Activated naive CD8-positive, alpha-beta T cell treated with anti-CD3 and anti-CD28 coated beads, Interleukin-2, amount 10 ng/mL, durations not matched to agents 7 days and 5 days (primary cell): ENCODE measurements at places on chromosomes 7 and 10.

DNA sequence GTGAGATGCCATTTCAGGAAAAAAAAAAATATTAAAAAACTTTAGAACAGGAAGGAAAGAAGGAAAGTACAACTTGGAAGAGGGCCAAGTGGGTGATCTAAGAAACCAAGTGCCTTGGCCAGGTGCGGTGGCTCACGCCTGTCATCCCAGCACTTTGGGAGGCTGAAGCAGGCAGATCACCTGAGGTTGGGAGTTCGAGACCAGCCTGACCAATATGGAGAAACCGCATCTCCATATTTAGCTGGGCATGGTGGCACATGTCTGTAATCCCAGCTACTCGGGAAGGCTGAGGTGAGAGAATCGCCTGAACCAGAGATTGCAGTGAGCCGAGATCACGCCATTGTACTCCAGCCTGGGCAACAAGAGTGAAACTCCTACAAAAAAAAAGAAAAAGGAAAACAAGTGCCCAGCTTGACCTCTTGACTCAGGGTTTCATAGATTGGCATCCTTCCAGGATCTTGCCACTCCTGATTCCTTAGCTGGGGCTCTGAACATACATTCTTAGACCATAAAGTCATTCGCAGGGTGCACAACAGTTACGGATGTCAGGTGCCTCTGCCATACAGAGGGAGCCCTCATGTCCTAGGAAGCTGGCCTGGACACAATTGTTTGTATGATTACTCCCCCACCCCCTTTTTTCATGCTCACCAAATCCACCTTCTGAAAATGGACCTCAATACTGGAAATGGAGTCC is 2.1 kb upstream of the GUSB start:
- no peaks in the 10 kb centered on the region for H3K27me3 ChIP-seq
- H3K27ac ChIP-seq = no peak overlapping the region
- DNase-seq = no peak
- peaks cover 2% of the 10 kb centered on the region for H3K36me3 ChIP-seq

GRCh38 chr10:16016688-16017087 is 156.4 kb upstream of the MINDY3 start:
- no peaks in the 10 kb centered on the region for H3K4me1 ChIP-seq
- H3K27me3 ChIP-seq = no peaks in the 10 kb centered on the region
- no peak overlapping the region for H3K4me3 ChIP-seq
- no peak for DNase-seq
- no peaks in the 10 kb centered on the region for H3K36me3 ChIP-seq

DNA sequence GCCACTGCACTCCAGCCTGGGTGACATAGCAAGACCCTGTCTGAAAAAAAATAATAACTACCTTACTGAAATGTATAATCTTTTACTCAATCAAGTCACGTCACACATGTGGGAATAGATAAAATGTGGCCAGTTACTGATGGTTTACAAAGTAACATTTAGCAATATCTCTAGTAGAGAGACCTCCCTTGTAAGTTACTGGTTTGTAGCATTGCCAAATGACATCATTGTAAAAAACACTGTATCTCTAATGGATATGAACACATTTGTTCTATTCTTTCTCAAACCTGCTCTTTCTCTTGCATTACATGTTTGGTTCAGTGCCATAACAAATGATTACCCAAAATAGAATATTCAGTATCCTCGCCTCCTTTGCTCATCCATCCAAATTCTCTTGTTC is 18.8 kb downstream of the TET1 start:
- H3K27ac ChIP-seq = no peak overlapping the region
- DNase-seq = no peak
- H3K27me3 ChIP-seq = no peaks in the 10 kb centered on the region
- peaks cover under 1% of the 10 kb centered on the region for H3K4me1 ChIP-seq
- no peaks in the 10 kb centered on the region for H3K36me3 ChIP-seq
- no peak overlapping the region for H3K4me3 ChIP-seq

DNA sequence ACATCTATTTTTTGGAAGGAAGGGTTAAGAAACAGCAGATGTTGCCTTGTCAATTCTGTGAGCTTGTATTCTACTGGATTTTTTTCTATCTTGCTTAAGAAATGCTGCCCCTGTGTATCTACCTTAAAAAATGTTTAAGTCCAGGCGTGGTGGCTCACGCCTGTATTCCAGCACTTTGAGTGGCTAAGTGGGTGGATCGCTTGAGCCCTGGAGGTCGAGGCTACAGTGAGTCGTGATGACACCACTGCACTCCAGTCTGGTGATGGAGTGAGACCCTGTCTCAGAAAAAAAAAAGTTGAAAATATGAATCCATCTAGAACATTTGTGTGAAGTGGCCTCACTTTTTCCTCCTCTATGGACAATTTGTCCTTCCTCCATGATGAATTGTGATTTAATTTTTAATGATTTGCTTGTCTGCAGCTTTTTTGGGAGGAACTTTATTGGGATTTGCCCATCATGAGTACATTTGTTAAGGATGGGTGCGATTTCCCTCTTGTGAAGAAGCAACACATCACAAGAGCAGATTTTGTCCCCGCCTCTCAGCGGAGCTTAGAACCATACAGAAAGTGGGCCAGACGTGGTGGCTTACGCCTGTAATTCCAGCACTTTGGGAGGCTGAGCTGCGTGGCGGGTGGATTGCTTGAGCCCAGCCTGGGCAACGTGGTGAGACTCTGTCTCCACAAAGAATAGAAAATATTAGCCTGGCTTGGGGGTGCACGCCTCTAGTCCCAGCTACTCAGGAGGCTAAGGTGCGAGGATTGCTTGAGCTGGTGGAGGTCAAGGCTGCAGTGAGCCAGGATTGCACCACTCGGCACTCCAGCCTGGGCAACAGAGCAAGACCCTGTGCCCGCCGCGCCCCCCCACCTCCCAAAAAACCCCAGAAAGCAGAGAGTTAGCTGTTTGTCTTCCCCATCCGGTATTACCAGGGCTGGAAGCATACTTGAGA is 57.7 kb downstream of the DNAJB6 start:
- peaks cover 26% of the 10 kb centered on the region for H3K4me1 ChIP-seq
- no peaks in the 10 kb centered on the region for H3K27me3 ChIP-seq
- H3K27ac ChIP-seq = no peak overlapping the region
- DNase-seq = no peak
- H3K36me3 ChIP-seq = peaks cover 7% of the 10 kb centered on the region

DNA sequence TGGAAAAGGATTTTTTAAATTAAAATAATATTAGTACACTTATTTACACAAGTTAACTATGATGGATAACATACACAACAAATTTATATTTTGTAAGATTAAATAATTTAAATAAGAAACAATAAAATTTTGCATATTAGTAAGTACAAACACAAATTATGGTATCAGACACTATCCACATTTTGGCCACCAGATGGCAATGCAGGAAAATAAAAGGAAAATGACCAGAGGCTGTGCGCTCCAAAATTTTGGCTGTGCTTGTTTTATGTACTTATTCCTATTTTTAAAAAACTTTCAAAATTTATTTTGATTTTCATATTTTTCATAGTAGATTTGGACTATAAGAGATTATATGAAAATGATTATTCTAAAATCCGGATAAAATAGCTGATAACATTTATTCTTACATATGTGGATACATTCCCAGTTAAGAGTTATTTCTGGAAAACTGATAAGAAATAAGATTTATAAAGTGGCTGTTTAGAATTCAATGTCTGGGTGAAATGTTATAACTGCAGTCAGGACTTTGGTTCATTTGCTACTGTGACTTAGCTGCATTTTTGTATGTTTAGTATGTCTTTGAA is 274.7 kb upstream of the HGF start:
- H3K27ac ChIP-seq = no peak overlapping the region
- no peak for DNase-seq
- no peaks in the 10 kb centered on the region for H3K4me1 ChIP-seq
- H3K4me3 ChIP-seq = no peak overlapping the region
- no peaks in the 10 kb centered on the region for H3K27me3 ChIP-seq
- H3K36me3 ChIP-seq = no peaks in the 10 kb centered on the region

DNA sequence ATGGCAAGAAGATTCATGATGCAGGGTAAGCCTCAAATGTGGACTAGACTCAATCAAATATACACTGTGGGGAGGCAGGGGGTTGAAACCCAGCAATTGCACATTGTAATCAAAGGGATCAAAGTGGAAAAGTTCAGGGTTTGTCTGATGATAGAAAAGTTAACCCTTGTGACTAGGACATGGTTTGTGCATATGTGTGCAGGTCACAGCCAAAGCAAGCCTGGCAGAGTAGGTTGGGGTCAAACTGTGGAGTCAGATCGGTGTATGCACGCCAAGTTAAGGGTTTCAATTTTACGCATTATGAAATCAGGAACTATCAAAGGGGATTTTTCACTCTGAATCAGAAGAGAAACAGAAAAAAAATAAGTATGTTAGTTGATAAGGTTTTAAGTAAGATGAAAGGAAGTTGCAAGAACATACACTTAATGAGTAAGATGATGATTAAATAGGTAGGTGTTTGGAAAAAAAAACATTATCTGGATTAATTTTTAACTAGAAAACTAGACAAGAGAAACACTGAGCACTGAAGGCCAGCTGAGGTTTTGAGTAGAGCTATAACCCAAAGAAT is 188.3 kb downstream of the DGKB start:
- H3K36me3 ChIP-seq = no peaks in the 10 kb centered on the region
- H3K4me1 ChIP-seq = no peaks in the 10 kb centered on the region
- H3K4me3 ChIP-seq = no peak overlapping the region
- no peak for DNase-seq
- no peaks in the 10 kb centered on the region for H3K27me3 ChIP-seq
- H3K27ac ChIP-seq = no peak overlapping the region

GRCh38 chr10:124692100-124692446 is 52.1 kb downstream of the FAM53B start:
- DNase-seq = no peak
- peaks cover 44% of the 10 kb centered on the region for H3K4me1 ChIP-seq
- H3K4me3 ChIP-seq = no peak overlapping the region
- H3K27me3 ChIP-seq = no peaks in the 10 kb centered on the region
- H3K27ac ChIP-seq = no peak overlapping the region

DNA sequence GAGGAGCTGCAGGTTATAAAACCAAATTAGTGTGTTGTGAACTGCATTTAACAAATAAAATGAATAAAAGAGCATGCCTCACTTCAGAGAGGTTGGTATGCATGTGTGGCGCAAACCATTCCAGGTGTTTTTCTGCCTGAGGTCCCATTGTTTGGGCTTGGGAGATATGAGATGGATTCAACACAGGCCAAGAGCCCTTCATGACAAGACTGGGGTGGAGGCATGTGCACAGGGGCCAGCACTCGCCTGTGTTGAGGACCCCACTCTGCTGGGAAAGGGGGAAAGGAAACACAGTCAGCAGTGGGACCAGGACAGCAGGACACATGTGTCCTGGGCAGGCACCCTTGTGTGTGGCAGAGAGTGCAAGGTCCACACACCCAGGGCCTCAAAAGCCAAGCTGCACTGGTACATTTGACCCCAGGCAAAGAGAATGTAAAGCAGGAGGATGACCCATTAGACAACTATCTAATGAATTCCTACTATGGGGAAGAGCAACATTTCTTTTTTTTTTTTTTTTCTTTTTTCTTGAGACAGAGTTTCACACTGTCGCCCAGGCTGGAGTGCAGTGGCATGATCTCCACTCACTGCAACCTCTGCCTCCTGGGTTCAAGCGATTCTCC is 9.2 kb upstream of the SLC18A3 start:
- no peaks in the 10 kb centered on the region for H3K4me1 ChIP-seq
- peaks cover 19% of the 10 kb centered on the region for H3K27me3 ChIP-seq
- no peak overlapping the region for H3K27ac ChIP-seq
- DNase-seq = no peak
- no peak overlapping the region for H3K4me3 ChIP-seq

GRCh38 chr7:26334166-26334859 is 42.7 kb downstream of the SNX10 start:
- H3K27me3 ChIP-seq = no peaks in the 10 kb centered on the region
- H3K27ac ChIP-seq = no peak overlapping the region
- H3K36me3 ChIP-seq = peaks cover 44% of the 10 kb centered on the region
- H3K4me3 ChIP-seq = no peak overlapping the region
- DNase-seq = no peak
- peaks cover 10% of the 10 kb centered on the region for H3K4me1 ChIP-seq

GRCh38 chr10:75254739-75255138 is 19.0 kb upstream of the COMTD1 start:
- H3K27ac ChIP-seq = no peak overlapping the region
- no peaks in the 10 kb centered on the region for H3K4me1 ChIP-seq
- DNase-seq = no peak
- H3K4me3 ChIP-seq = no peak overlapping the region
